SK-MEL-5 (cell line): ENCODE measurements at places on chromosomes 6 and 20. TPM values are rescaled to one million over a fixed set of nuclear protein-coding genes. Genes with fewer than 3 reads are reported as not detected.

DNA sequence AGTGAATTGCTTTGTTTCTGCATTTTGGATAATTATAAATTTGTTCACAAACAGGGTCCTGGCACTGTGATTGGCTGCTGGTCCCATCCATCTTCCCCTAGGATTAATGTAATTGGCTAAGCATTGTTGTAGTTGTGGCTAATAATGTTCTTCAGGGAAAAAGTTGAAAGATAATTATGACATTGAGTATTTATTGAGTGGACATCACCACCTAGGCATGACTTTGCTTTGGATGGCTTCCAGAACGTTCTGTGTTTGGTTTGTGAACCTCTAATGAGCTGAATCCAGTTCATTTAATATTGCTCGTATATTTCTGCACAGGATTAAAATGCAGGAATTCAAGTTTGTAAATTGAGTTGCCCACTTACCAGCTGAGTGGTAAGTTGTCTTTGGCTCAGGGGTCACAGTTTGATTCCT is 55.1 kb downstream of the ARID1B start:
- peak; percentile 22 for DNase-seq

GRCh38 chr6:93675856-93676417 is 256.6 kb upstream of the EPHA7 start:
- DNase-seq: no peak

DNA sequence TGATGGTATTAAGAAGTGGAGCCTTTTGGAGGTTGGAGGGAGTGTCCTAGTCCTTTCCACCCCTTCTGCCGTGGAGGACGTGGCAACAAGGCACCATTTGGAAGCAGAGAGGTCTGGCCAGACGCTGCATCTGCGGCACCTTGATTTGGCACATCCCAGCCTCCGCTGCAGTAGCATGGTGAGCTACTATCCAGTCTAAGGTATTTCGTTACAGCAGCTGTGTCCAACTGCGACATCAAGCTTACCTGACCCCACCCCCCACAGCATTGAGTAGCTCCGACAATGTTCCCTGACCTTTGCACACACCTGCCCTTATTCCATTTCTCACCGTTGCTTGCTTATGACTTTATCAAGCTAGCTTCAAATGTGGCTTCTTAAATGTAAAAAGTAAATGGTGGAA is 29.8 kb upstream of the SYNJ2 start:
- DNase-seq: no peak

- no peak for DNase-seq
These were observed 58.4 kb downstream of the PPP1R14C start for GRCh38 chr6:150201285-150201684.

- DNase-seq: no peak
These were observed 7.8 kb downstream of the E2F3 start for GRCh38 chr6:20409427-20409971.

DNA sequence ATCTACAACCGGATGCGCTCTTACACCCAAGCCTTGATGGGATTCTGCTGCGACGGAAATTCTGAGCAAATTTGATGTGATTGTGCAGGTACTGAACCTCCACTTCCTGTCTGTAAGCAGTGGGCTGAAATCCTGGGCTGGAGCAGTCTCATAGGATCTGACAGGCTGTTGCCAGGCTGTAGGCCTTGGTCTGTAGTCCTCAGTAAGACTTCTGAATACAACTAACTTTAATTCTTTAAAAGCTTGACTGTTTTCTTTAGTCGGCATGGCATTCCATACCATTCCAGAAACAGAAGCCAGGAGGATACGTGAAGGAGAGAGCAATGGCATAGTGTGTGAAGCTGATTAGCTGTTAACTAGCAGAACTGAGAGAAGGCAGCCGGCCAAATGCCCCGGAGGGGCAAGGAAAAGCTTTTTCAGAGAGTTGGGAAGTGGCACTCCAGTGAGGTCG is 68.3 kb downstream of the ADTRP start:
- no peak for DNase-seq

GRCh38 chr6:156771047-156771446 is 6.1 kb upstream of the ARID1B start:
- no peak for DNase-seq

KCNB1 gene
- 0.05 TPM in 1 of 2 replicates, not detected in the other for total RNA-seq

PI16 gene
- not detected in 2 replicates for total RNA-seq

DNA sequence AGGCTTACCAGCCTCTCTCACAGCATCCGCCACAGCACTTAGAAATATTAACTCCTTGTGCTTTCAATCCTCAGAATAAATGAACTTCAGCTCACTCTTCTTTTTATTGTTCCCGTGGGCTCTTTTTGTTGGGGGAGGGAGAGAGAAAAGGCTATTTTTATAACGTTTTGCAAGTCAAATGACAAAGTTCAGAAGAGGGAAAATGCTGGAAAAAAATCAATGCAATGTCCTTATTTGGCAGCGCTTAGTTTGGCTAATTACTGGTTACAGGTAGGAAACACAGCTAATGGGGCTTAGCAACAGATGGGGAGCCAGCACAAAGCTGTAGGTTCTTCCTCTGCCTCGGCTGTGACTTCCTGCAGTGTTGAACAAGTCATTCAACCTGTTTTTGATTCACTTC is 1067.0 kb upstream of the MAP3K7 start:
- no peak for DNase-seq

GRCh38 chr6:23498013-23498412 is 628.0 kb upstream of the NRSN1 start:
- DNase-seq: no peak

DNA sequence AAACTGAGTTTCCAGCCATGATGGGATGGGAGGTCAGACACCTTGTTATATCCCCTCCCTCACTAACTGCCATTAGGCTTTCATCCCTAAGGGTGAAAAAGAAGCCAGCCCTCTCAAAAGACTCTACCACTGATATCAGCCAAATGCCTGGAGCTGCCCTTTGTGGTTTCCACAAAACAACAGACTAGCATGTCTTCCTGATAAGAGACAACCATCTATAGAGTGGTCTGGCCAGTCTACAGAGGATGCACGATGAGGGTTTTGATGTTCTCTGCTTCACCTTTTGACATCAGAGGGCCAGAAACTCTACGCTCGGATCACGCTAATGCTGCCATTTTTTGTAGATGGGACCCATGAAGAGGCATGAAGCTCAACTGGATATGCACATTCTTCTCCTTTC is 61.7 kb upstream of the ARHGAP18 start:
- no peak for DNase-seq

DNA sequence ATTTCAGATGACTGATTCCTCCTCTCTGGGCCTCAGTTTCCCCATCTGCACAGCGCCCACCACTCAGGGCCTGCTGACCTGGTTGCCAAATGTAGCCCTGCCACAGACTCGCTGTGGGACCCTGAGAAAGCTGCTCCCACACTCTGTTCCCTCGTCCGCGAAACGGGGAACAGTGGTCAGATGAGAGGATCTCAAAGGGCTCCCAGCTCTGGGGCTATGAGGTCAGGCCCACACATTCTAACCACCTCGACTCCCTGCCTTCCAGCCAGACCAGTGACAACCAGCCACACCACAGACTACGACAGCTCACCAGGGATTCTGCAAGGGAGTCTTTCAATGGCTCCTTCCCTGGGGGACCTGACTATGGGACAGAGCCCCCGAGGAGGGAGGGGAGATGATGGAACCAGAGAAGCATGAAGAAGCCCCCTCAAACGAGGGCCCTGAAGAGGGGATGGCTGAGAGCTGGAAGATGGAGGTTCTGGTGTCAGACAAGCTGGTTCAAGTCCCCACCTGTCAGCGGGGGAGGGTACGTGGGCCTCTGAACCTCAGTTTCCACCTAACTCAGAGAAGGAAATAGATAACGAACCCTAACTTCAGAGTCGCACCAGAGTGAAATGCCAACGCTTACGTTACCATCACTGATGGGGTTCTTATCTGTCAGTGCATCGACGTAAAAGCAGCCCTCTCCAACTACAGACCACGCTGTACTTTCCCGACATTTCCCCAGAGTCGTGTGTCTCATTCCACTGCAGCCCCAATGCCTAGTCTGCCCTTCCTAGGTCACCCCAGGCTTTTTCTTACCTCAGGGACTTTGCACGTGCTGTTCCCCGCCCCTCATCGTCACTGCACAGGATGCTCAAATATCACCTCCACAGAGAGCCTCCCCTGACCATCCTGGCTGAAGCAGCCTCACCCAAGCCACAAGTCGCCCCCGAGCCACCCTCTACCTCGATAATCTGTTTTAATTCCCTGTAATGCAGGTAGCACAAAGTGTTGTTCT is 60.5 kb downstream of the PREX1 start:
- no peak for DNase-seq

ABHD16B gene
- not detected in 2 replicates for total RNA-seq

TBC1D7 gene
- total RNA-seq: 1,012 and 1,069 TPM in 2 replicates

CRISP2 gene
- not detected in 2 replicates for total RNA-seq

GRCh38 chr6:22467645-22468044 is 101.7 kb upstream of the HDGFL1 start:
- no peak for DNase-seq

NR2E1 gene
- total RNA-seq: 0.18 and 0.24 TPM in 2 replicates

DNA sequence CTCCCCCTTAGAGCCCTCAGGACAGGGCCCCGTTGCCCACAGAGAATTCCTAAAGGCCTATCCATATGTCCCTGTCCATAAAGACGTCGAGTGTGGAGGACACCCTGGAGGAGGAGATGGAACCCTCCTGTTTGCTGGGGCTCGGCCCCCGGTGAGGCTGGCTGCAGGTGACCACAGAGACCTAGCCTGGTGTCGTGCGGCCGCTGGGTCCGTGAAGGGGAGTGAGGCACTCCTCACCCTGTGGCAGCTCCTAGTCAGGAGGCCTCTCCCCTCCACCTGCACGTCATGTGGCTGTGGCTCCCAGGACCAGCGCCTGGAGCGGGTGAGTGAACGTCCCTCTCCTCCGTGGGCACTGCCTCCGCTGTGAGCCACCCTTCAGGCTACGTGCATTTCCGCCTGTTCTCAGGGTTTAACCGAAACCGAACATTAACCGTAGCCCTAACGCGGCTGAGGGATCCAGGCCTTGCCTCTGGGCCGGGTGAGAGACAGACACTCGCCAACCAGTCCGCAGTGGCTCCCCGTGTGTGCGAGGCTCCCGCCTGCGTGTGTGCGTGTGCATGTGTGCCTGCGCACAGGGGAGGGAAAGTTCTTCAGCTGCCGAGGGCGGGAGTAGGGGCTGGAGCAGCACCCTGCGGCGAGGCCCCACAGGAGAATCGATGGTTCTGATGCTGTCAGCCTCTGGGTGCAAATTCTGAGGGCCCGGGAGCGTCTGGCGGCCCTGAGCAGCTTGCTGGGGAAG is 5.9 kb upstream of the TCEA2 start:
- DNase-seq: no peak

DNA sequence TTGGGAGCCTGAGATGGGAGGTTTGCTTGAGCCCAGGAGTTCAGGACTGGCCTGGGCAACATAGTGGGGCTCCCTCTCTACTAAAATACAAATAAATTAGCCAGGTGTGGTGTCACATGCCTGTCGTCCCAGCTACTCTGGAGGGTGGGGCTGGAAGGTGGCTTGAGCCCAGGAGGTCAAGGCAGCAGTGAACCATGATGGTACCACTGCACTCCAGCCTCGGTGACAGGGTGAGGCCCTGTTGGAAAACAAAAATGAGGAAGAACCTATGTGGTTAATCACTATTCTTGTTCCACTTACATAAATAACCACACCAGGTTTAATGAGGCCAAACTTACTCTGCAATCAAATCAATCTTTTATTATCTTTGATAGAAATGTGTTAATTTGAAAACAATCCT is 5.4 kb downstream of the PPDPF start:
- no peak for DNase-seq

GRCh38 chr6:17102258-17102870 is 514 bp downstream of the STMND1 start:
- DNase-seq: no peak

DNA sequence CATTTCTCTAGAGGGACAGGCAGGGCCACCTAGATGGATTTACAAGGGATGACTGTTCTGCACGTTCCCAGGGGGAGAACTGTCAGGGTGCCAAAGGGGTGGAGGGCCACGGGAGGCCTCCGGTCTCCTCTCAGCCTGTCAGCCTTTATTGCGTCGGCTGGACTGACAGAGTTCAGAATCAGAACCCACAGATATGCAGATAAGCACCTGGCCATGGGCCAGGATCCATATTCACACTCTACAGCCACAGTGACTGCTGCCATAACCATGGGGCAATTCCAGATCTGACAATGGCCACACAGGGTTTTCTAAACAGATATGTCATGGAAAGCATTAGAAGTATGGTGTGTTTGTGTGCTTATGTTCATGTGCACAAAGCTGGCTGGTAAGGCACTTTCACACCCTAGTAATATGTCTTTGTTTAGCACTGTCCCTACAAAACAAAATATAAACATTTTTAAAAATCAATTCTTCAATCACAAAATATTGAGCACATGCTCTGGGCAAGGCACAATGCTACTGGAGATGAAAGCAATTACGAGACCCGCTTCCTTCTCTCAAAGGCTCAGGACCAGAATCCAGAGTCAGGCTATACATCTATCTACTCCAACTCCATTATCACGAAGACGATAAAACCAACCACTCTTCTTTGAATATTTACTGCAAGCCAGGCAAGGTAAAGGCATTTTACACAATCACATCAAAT is 29.1 kb downstream of the TRAM2 start:
- DNase-seq: no peak

SOX18 gene
- 0.37 TPM in 1 of 2 replicates, not detected in the other for total RNA-seq

DNA sequence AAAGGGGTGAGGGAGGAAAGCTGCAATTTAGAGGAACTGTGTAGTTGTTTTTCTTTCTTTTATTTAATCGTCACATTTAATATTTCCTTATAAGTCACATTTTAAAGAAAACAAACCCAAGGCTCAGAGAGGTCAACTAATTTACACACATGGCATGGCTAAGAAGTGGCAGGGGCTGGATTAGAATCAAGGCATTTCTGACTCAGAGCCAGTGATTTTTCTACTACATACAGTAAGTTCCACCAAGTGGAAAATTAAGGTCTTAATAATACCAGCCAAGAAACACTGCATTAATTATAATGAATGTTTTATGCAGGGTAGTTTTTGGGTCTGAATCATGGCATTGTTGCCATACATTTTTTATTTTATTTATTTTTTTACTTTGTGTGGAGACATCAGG is 607.7 kb upstream of the CITED2 start:
- DNase-seq: no peak

- DNase-seq: peak; percentile 47
These were observed 5.5 kb downstream of the UBR2 start for GRCh38 chr6:42569102-42570028.

GRCh38 chr6:148274809-148275208 is 67.8 kb upstream of the SASH1 start:
- peak; percentile 34 for DNase-seq

DNA sequence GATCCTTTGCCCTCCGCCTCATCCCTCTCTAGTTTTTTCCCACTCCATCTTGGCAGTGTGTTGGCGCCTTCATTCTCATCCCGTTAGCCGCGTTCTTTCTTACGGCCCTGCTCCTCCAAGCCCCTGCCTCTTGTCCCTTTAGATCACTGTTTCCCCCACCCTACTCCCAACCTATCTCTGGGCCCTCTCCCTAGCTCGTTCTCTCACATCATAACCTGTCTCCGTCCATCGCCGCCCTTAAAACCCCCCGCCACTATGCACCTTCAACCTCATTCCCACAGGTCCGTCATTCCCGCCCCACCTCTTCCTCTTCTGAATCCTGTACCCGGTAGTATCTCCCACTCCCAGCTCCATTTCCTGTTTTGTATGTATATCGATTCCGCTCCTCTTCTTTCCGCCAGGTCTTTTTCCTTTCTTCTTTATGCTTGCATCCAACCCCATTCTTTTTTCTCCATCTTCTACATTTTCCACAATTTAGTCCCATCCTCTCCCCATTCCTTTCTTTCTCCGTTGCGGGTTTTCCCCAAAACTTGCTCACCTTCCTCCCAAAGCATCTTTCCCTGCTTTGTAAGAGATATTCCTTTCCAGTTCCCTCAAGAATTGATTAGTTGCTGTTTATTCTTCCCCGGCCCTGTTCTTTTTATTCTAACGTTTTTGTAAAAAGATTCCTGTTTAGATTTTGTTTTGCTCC is 671 bp downstream of the EFHC1 start:
- DNase-seq: peak; percentile 45
